Liver (tissue), 10 donors: ENCODE measurements at places on chromosomes 6 and 20. TPM values are rescaled to one million over a fixed set of nuclear protein-coding genes. Genes with fewer than 3 reads are reported as not detected.

- H3K36me3 ChIP-seq, result no peaks in the 10 kb centered on the region
- no peaks in the 10 kb centered on the region for H3K27me3 ChIP-seq
- H3K4me1 ChIP-seq, result no peaks in the 10 kb centered on the region
- no peak for DNase-seq
- H3K4me3 ChIP-seq, result no peak overlapping the region
Observed at GRCh38 chr20:11728937-11729336, 188.8 kb upstream of the BTBD3 start.

DNA sequence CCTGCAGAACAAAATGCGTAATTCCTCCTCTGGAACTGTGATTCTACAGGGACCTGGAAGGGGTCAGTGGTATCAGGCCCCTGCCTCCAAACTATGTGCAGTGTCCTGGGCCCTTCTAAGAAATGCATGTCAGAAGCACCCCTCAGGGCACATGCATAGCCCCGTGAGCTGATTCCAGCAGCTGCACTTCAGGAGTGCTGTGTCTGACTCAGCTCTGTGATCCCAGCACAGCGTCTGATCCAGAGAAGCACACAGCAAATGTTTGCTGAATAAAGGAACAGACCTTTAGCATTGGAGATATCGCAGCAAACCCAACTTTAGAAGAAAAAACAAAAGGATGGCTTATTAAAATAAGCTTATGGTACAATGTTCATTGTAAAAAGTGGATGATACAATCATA, 15.8 kb upstream of the MAFB start:
- no peak for DNase-seq
- H3K36me3 ChIP-seq, result no peaks in the 10 kb centered on the region
- H3K4me3 ChIP-seq, result no peak overlapping the region
- H3K27ac ChIP-seq, result no peak overlapping the region

DNA sequence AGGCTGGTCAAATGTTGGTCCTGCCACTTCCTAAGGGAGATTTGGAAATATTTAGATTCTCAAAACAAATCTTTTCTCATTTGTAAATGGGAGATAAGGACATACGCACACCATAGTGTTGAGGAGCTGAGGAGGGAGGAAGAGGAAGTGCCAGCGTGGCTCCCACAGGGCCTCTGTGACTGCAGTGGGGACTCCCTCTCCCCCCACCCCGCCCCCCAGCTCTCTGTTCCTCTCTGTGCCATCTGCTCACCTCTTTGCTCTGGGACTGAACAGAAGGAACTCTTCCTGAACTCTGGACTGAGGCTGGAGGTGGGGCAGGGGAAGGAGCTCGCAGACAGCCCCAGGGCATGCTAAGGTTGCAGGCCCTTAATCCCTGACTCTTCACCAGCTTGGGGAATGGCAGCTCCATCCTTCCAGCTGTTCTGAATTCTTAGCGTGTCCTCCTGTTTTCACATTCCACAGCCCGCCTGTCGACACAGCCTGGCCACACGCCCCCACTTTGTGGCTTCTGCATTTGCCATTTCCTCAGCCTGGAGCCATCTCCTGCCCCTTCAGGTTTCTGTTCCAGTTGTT, 11.4 kb downstream of the DDX27 start:
- no peak overlapping the region for H3K27ac ChIP-seq
- no peak for DNase-seq
- H3K4me1 ChIP-seq, result no peaks in the 10 kb centered on the region
- no peaks in the 10 kb centered on the region for H3K27me3 ChIP-seq
- H3K36me3 ChIP-seq, result peaks cover 71% of the 10 kb centered on the region
- H3K4me3 ChIP-seq, result no peak overlapping the region

GRCh38 chr6:157263146-157263545, 60.2 kb downstream of the TMEM242 start:
- H3K4me3 ChIP-seq, result no peak overlapping the region
- no peak for DNase-seq
- no peaks in the 10 kb centered on the region for H3K27me3 ChIP-seq
- H3K27ac ChIP-seq, result no peak overlapping the region
- H3K36me3 ChIP-seq, result no peaks in the 10 kb centered on the region

GRCh38 chr6:168354338-168354737, 34.8 kb upstream of the DACT2 start:
- H3K27ac ChIP-seq, result no peak overlapping the region
- no peak overlapping the region for H3K4me3 ChIP-seq
- H3K36me3 ChIP-seq, result no peaks in the 10 kb centered on the region
- no peaks in the 10 kb centered on the region for H3K27me3 ChIP-seq
- H3K4me1 ChIP-seq, result peaks cover 4% of the 10 kb centered on the region

DNA sequence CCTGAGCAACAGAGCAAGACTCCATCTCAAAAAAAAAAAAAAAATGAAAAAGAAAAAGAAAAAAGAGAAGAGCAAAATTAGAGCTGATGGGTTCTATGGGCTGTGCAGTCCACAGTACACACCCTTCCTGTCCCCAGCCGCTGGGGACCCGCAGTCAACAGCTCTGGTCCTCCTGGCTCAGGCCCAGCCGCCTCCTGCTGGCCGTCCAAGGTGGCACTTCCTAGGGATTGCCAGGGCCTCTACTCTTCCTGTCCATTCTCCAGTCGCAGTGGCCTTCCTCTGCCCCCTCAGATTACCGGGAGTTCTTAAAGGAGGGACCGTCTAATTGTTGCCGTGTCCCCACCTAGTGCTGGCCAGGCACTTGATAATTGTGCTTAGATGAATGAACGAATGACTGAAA, 41.7 kb downstream of the TMEM242 start:
- no peaks in the 10 kb centered on the region for H3K27me3 ChIP-seq
- no peak for DNase-seq
- H3K4me3 ChIP-seq, result no peak overlapping the region
- H3K27ac ChIP-seq, result no peak overlapping the region
- H3K4me1 ChIP-seq, result peaks cover 2% of the 10 kb centered on the region
- H3K36me3 ChIP-seq, result no peaks in the 10 kb centered on the region

DNA sequence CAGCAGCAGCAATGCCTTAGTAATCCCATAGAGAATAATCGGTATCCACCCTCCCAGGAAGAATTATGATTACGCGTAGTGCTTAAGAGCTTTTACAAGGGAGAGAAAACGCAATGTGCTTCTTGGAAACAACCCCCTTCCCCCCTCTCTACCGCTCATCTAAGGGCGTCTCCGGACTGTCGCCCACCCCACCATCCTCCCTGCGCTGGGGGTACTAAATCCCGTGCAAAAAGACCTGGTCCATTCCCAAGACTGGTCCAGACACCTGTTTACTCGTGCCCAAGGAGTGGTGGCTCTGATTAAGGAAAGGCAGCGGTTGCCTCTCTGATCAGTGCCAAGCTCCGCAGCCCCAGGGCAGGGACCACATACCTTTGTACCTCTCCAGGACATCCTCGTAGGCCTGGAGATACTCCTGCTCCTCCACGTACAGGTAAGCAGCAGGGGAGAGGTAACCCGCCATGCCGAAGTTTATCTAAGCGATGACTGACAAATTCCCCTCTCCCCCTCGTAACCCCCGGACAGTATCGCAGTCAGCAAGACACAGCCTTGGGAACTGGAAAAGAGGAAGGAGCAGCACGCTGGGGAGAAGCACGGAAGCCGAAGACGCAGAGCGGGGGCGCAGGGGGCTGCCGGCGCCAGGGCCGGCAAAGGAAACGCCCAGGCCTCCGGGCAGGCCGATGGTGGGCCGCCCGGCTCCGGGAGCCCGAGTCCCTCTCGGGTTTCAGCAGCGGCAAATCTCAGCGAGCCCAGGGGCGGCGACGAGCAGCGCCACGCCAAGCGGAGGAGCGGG, 112.0 kb upstream of the BEND6 start:
- peak overlapping the region; percentile 42 for H3K27ac ChIP-seq
- no peak for DNase-seq
- peak overlapping the region; percentile 60 for H3K4me3 ChIP-seq
- H3K4me1 ChIP-seq, result no peaks in the 10 kb centered on the region
- H3K27me3 ChIP-seq, result peaks cover 10% of the 10 kb centered on the region

DNA sequence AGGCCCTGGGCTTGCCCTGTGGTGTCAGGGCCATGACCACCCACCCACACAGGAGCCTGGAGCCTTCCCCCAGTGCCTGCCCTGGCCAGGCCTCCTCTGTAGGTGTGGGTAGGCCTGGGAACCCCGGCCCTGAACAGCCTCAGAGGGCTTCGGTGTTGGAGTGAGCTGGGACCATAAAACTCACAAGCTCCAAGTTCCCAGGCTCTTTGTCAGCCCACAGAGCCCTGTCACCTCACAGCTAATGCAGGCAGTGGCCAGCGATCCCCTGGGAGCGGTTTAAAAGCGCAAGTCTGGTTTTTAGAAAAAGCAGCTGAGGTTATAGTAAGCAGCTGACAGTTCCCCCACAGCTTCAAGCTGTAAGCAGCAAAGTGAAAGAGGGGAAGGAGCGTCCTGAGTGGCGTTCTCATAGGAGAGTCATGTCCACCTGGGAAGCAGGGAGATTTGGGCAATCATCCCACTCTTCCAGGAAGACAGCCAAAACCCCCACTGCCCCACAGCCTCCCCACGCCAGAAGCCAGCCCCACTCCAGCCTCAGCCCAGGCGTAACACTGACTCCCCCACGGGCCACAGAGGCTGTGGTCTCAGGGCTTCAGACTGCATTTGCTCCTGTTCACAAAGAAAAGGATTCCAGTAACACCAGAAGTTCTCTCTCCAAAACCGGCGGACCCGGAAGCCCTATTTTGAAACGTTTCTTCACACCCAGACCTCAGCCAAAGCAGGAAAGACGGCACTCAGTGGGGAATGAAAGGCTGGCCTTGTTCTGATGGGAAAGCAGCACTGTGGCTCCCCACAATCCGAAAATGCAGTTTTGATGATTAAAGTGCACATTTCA, 34.3 kb upstream of the FOXC1 start:
- peaks cover 2% of the 10 kb centered on the region for H3K36me3 ChIP-seq
- no peak overlapping the region for H3K4me3 ChIP-seq
- H3K27ac ChIP-seq, result no peak overlapping the region
- no peaks in the 10 kb centered on the region for H3K4me1 ChIP-seq

- no peak overlapping the region for H3K27ac ChIP-seq
- peaks cover 11% of the 10 kb centered on the region for H3K4me1 ChIP-seq
- no peaks in the 10 kb centered on the region for H3K36me3 ChIP-seq
- no peak overlapping the region for H3K4me3 ChIP-seq
- DNase-seq, result no peak
Observed at GRCh38 chr6:108156938-108157233, 8.9 kb upstream of the NR2E1 start.

The SIRPG gene
- 0.42 TPM for total RNA-seq
